ENCODE measurements at places on chromosomes 1 and 21. TPM values are rescaled to one million over a fixed set of nuclear protein-coding genes. Genes with fewer than 3 reads are reported as not detected.

The LMOD1 gene
- 0.49 TPM for total RNA-seq

The TXNDC12 gene
- 59.7 TPM for total RNA-seq

The TRPM2 gene
- total RNA-seq: 6.7 TPM

The TEDDM1 gene
- not detected for total RNA-seq

The INPP5B gene
- total RNA-seq: 14.1 TPM

The IQGAP3 gene
- 35.5 TPM for total RNA-seq

The OR6K6 gene
- not detected for total RNA-seq

Data from RPMI7951 (cell line).